T-helper 9 cell (primary cell): ENCODE measurements at places on chromosomes 6 and 20.

GRCh38 chr6:33344701-33345697, 27.5 kb upstream of the ZBTB22 start:
- DNase-seq = peak; percentile 53

GRCh38 chr6:51841626-51842025, 245.8 kb downstream of the PKHD1 start:
- no peak for DNase-seq

GRCh38 chr6:160439751-160440150, 91.6 kb downstream of the SLC22A3 start:
- no peak for DNase-seq

- peak; percentile 28 for DNase-seq
These were observed 27.7 kb downstream of the TFEB start for GRCh38 chr6:41707565-41708200.

GRCh38 chr6:107603006-107603370, 113.1 kb downstream of the SOBP start:
- no peak for DNase-seq
